GM23248 (cell line): ENCODE measurements at places on chromosomes 16 and 17. TPM values are rescaled to one million over a fixed set of nuclear protein-coding genes. Genes with fewer than 3 reads are reported as not detected.

CDH3 gene
- under 0.01 TPM in 1 of 2 replicates, not detected in the other for total RNA-seq

- DNase-seq = no peak
These were observed 8.6 kb upstream of the MSLN start for GRCh38 chr16:752007-752312.

GLTPD2 gene
- 2.2 TPM in 1 of 2 replicates, not detected in the other for total RNA-seq

DNA sequence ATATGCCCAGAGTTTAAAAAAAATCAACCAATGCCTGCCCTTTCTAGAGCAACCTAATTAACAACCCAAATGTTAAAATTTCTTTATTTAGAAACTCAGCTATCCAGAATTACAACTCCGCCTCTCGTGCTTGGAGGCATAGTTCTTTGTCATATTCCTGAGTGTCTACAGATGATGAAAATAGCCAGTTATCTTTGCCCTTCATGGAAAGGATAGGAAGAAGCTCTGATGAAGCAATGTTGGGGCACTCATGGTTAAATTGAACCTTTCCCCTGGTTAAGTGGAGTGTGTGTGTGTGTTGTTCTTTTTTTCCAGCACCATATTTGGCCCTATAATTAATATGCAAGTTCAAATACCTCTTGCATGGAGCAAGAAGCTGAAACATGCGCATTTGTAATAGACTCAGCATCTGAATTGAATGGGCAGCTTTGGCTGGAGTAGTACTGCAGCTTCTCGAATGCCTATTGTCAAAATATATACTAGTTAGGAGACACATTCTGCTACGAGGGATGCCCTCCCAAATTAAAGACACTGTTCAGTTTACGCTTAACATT, 506.2 kb downstream of the WWOX start:
- DNase-seq = no peak

C1QL1 gene
- 0.86 TPM in 1 of 2 replicates, not detected in the other for total RNA-seq

DNA sequence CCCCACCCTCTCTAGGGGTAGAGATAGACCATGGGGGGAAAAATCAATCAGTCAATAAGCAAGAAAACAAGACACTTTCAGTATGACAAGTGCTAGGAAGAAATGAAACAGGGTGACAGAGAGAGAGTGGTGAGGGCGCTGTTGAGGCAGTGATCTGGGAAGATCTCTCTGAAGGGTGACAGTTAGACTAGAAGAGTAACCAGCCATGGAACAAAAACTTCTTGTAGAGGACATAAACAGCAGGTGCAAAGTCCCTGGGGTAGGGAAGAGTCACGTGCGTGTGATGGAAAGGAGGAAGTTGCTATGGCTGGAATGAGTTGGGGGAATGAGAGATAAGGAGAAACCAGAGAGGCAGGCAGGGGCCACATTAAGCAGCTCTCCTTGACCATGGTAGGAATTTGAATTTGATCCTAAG, 16.8 kb upstream of the EMP2 start:
- DNase-seq = no peak

GRCh38 chr17:55259684-55260111, 5.1 kb upstream of the HLF start:
- no peak for DNase-seq

HES7 gene
- total RNA-seq = not detected in 2 replicates

- no peak for DNase-seq
These were observed 87.1 kb downstream of the KIF2B start for GRCh38 chr17:53909802-53910201.

TBC1D3E gene
- not detected in 2 replicates for total RNA-seq

NHERF2 gene
- total RNA-seq = 27.3 and 39.7 TPM in 2 replicates

GRCh38 chr16:30750201-30750600, 2.0 kb downstream of the PHKG2 start:
- no peak for DNase-seq

LDAF1 gene
- 30.4 and 67.8 TPM in 2 replicates for total RNA-seq
